ENCODE measurements at places on chromosomes 3 and 15. TPM values are rescaled to one million over a fixed set of nuclear protein-coding genes. Genes with fewer than 3 reads are reported as not detected.

DNA sequence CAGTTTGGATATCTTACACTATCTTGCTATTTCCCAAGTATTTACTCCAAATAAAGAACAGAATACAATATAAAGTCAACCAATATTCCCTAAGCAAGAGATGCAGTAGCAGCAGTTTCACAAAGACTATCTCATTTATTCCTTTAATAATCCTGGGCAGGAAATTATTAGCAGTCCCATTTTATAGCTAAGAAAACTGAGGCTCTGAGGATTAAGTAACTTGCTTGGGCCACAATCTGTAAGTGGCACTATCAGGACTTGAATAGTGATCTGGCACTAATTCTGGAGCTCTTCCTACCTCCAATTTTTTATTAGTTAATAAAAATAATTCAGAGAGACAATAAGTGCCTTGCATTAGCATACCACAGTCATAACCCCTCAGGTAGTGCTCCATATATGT lies 611.7 kb downstream of the MCTP2 start:
- DNase-seq = no peak

DNA sequence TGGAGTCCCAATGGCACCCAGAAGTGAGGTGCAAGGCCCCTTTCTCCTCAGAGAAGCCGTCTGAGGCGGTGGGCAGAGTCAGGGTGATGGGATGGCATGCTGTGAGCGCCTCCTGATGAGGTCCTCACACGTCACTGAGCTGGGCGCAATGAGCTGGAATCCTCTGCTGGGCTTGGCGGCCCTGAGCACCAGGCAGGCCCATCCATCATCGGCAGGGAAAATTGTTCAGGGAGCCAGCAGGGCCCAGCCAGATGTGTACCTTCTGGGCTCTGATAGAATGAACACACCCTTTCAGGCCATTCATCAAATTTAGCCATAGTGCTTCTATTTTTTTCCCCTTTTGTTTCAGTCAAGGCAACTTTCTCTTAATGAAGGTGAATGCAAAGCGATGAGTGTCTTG lies 43.7 kb downstream of the FAM3D start:
- DNase-seq = no peak

DNA sequence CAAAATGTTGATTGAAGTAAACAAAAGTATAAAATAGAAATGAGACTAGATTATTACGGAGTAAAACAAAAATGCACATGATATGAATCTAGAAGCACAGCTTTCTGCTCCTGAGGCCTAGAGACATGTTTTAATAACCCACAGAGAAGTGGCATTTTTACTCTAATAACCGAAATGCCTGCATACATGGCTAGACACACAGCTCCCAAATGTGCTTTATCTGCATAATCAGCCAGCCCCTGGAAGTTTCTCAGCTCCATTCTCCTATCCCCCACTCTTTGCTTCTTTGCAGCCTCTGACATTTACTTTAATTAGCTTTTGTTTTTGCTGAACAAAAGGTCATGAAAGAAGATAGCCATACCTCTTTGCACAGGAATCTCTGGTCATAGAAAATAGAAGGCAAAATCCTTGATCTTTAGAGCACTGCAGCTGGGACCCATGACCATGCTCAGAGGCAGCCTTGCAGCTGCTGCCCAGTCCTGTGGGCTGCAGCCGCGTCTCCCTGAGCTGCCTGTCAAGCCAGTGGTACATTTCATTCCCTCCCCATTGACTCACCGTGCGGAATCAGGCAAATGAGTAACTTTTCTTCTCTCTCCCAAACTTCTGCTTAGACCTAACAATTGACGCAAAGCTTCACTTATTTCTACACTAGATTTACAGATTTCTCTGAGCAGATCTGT lies at the start of gene VEPH1:
Gene VEPH1, minus strand, starts transcription at position 501 of the 680 bp plus-strand sequence. CDS start 8,067 bp downstream, outside the sequence.
- no peak for DNase-seq

DNA sequence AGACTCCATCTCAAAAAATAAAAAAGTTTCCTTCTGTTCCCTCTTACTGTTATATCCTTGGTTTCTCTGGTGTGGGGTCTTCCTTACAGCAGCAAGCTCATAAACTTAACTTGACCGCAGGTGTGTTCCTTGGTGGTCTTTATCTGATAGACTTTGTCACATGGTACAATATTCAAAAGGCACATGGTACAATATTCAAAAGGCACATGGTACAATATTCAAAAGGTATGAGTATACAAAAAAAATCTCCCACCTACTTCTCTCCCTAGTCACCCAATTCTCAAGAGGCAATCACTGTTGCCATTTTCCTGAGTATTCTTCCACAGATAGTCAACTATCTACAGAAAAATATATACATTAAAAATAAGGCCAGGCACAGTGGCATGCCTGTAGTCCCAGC lies 4.5 kb downstream of the PGBD4 start:
- DNase-seq = no peak

GRCh38 chr15:35000511-35000910 lies 12.4 kb upstream of the ZNF770 start:
- no peak for DNase-seq

The SEMA3G gene
- total RNA-seq = not detected

All from naive thymus-derived CD4-positive, alpha-beta T cell (primary cell).